ENCODE measurements at places on chromosomes 11 and 22.

DNA sequence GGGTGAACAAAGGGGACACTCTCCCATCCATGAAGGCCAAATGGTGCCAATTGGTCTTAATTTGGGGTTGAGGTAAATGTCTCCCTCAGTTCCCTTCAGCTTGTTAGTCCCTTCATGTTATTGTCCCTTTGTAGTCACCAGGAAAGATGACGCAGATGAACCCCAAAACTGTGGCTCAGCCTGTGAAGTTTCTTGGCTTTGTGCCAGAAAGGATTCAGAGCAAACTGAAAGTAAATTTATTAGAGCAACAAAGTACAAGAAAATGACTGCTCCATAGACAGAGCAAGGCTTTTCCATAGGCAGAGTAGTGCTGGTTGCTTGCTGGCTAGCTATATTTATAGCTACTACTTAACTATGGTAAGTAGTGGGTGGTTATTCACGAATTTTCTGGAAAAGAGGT is 16.7 kb downstream of the OR4C3 start:
- no peak for DNase-seq

DNA sequence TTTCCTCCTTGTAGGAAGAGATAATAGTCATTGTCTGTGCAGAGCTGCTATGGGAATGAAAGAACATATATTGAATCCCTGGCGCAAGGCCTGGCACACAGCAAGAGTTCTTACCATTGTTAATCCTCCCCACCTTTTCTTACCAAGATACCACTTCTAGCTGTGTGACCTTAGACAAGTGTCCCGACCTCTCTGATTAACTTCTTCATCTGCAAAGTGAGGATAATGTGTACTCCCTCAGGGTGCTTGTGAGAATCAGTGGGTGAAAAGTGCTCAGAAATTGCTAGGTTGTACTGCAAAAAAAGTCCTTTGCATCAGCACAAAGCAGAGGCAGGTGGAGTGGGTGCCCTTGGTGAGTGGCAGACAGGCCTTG is 3.7 kb upstream of the CST6 start:
- no peak for DNase-seq

DNA sequence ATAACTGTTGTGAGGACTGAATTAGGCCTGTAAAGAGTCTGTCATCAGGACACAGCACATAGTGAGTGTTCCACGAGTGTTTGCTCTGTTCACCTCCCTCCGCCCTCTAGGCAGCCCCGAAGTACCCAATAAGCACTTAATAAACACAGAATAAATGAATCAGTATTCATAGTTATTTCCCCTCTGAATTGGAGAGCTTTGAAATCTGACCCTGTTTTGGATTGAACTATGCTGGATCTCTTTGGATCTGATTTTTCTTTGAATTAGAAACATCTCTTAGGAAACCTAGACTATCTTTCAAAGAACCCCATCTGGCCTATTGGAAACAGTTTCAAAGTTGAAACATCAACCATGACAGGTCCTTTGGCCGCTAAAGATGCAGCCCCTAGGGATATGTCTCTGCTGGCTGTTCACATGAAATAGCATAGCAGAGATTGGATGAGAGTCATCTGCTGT is 615.5 kb downstream of the NTM start:
- no peak for DNase-seq

DNA sequence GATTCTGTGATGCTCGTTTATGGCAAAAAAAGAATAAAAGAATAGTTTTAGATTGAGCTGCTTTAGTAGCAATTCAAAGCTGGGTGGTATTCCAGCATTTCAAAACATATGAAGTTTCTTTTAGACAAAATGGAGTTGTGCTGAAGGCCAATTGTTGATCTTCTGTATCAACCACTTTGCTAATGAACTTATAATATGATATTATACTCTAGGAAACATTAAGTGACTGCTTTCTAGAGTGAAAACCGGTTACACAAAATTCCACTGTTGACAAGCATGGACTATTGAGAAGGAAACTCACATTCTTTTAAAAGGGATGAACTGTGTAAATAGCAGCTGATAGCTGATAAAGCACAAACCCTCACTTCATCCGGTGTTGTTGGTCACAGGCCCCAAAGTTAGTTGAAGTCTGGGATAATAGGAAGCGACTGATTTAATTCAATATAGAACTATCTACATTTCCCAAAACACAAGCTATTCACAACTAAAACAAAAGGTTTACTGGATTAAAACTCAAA is 255.1 kb downstream of the CADM1 start:
- no peak for DNase-seq

DNA sequence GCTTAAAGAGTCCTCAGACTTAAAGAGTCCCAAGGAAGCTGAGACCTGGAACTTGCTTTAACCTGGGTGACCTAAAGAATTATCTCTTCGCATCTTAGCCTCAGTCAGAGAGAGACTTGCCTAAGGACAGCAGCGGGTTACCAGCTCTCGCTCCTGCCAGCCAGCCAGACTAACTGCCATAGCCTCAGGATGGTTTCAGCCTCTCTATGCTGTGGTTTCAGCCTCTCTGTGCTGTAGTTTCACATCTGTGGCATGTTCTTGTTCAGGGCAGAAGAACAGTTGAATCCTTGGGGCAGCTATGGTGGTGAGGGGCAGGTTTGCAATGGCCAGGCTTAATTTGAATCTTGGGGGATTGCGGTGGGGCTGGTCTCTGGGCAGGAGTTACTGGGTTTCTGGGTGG is 2.3 kb downstream of the FRMD8 start:
- no peak for DNase-seq

DNA sequence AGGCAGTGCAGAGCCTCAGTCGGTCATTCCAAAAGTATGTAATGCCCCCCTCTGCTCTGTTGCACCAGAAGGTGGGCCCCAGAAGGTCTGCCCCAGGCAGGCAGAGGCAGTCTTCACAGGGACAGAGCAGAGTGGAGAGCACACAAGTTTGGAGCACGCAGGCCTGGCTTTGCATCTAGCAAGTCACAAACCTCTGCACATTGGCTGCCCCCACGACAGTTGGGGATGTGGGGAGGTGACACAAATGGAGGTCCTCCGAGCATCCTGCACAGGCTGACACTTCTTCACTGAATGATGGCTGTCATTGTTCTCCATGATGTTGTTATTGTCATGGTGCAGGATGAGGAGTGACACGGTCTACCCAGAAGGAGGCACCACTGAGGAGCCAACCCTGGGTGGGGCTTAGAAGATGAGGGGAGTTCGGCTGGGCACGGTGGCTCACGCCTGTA is 11.9 kb downstream of the TOM1 start:
- DNase-seq = no peak

DNA sequence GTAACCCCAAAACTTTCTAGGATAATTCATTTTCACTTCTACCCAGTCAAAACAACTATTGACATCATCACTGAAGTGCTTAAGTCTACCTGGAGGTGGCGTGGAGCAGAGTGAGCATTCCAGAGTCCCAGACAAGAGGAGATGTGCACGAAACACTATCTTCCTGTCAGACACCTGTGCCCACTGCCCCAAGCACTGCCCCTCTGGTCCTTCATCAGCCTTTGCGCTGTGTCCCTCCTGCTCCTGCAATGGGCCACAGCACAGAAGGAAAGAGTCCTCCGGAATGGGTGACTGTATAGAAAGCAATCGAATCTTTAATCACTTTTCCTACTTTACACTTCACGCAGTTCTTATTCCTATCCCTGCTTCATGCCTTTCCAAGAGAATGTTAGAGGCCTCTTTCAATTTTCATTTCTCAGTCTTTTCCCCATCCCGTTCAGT is 512 bp upstream of the GRIA4 start:
- DNase-seq = no peak

- DNase-seq = no peak
These were observed 192.5 kb downstream of the DDX10 start for GRCh38 chr11:108857382-108857781.

DNA sequence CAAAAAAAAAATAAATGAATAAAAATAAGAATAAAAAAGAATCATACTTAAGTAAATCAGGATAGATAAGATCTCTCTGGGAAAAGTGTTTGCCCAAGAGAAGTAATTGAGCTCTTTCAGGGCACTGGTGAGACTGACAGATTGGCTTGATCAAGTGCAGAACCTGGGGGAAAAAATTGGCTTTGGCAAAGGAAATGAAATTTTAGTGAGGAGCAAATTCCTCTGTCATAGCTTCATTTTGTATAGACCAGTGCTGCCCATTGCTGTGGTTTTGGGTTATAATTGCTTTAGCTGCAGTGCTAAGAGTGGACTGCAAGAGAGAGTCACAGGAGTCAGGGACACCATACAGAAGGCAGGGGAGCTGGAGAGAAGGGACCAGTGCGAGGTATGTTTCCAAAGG is 35.7 kb downstream of the SFI1 start:
- DNase-seq = no peak

- DNase-seq = no peak
These were observed 8.7 kb downstream of the RASD2 start for GRCh38 chr22:35549328-35549727.

DNA sequence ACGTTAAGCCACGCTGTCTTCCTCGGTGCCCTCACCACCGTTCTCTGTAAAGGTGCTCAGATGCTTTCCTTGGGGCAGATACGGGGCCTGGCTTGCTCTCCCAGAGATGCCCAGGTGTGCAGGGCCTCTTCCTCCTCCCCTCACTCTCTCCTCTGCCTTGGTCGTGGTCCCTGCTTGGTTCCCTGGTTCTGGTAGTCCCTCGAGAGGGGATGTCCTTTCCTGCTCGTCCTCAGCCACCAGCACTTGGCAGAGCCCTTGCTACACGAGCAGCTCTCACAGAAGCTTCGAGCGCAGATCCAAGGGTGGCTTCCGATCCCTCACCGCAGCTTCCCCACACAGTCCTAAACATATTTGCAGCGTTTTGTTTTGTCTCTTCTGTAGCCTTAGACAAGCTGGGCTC is 298.8 kb downstream of the TBC1D22A start:
- DNase-seq = no peak

Data from stimulated activated CD8-positive, alpha-beta memory T cell treated with anti-CD3 and anti-CD28 coated beads, Interleukin-4, amount 100 ng/mL, for 1 hour (primary cell).